ENCODE measurements at places on chromosomes 12 and 14.

- no peak for DNase-seq
Observed at GRCh38 chr12:92035477-92035876, 110.2 kb downstream of the BTG1 start.

GRCh38 chr12:6115389-6115788, 9.1 kb downstream of the VWF start:
- DNase-seq = no peak

GRCh38 chr14:105205673-105206208, 24.6 kb upstream of the NUDT14 start:
- no peak for DNase-seq

DNA sequence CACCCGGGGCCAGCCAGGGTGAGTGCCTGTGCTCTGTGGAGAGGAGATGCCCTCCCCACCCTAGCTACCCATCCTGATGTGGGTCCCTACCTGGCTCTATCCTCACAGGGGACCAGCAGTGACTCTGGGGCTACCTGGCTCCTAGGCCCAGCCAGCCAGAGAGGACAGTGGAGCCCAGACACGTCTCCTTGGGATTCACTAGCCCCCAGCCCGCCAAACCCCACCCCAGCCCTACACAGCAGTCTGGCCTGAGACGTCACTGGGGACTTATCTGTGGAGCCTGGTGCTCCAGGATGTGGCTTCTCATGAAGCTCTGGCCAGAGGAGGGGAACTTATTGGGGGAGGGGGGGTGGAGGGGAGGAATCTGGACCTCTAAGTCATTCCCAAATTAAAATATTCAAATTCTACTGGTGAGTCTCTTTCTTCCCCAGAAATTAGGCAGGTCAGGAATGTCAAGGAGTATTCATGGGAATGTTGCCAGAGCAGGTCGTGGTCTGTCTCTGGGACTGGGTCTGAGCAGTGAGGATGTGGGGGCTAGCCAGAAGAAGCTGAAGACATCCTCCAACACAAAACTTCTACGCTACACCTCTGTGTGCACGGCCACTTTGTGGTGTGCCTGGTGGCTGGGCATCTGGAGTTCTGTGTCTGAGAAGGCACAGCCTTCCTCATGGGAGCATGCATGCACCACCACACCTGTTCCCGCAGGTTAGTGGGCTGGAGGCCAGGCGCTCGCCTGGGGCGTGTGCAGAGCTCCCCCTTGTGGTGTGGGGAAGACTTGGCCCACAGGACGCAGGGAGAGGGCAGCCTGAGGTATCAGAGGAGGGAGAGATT, 2.7 kb downstream of the CMTM5 start:
- peak; percentile 64 for DNase-seq

- DNase-seq = no peak
Observed at GRCh38 chr12:55820679-55821078, 2.8 kb downstream of the ORMDL2 start.

GRCh38 chr12:32191445-32191844, 84.8 kb downstream of the BICD1 start:
- DNase-seq = no peak

All from activated CD4-positive, alpha-beta T cell treated with anti-CD3 and anti-CD28 coated beads for 1 hour (primary cell).